ENCODE measurements at places on chromosomes 5 and 9. TPM values are rescaled to one million over a fixed set of nuclear protein-coding genes. Genes with fewer than 3 reads are reported as not detected.

- no peak overlapping the region for H3K4me3 ChIP-seq
- H3K36me3 ChIP-seq: no peaks in the 10 kb centered on the region
- peak; percentile 76 for DNase-seq
- H3K27me3 ChIP-seq: no peaks in the 10 kb centered on the region
These were observed 92.3 kb downstream of the LMX1B start for GRCh38 chr9:126705767-126706697.

PCDHGA12 gene
- total RNA-seq: 7.9 TPM

GRCh38 chr5:150361301-150361700 lies 3.8 kb downstream of the TCOF1 start:
- no peak overlapping the region for H3K4me3 ChIP-seq
- no peak for DNase-seq
- peaks cover 21% of the 10 kb centered on the region for H3K4me1 ChIP-seq
- no peak overlapping the region for H3K27ac ChIP-seq

PHF2 gene
- total RNA-seq: 39.0 TPM

CER1 gene
- total RNA-seq: not detected

DNA sequence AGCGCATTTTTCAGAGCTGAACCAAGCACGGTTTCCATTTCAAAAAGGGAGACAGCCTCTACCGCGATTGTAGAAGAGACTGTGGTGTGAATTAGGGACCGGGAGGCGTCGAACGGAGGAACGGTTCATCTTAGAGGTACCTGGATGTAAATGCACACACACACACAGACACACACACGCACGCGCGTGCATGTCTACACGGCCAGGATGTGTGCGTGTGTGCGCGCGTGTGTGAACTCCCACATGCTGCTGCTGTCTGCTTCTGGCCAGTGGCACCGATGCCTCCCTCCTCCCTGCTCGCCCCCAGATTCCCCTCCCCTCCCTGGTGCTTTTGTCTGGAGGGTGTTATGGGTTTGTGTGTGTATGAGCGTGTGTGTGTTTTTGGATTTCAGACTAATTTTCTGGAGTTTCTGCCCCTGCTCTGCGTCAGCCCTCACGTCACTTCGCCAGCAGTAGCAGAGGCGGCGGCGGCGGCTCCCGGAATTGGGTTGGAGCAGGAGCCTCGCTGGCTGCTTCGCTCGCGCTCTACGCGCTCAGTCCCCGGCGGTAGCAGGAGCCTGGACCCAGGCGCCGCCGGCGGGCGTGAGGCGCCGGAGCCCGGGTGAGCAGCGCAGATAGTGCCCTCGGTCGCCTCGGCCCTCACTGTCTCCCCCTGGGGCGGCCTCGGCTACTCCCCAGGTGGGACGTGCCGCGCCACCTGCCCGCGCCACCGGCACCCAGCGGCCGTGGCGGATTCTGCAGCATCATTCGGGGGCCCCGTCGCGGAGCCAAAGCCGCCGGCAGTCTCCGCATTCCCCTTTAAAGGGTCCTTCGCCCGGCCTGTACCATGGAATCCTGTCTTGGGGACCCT lies at the start of gene NTRK2:
Gene NTRK2, plus strand, starts transcription at position 442 of the 850 bp plus-strand sequence. CDS start 1,020 bp downstream, outside the sequence.
- peak within 1 kb of the TSS; percentile 74 for H3K27ac ChIP-seq
- DNase-seq: peak; percentile 19
- no peaks in the 10 kb centered on the region for H3K4me1 ChIP-seq
- no peaks in the 10 kb centered on the region for H3K36me3 ChIP-seq

GRCh38 chr9:81564632-81565031 lies 124.7 kb downstream of the TLE1 start:
- H3K4me3 ChIP-seq: no peak overlapping the region
- H3K27ac ChIP-seq: no peak overlapping the region
- no peaks in the 10 kb centered on the region for H3K27me3 ChIP-seq
- H3K36me3 ChIP-seq: no peaks in the 10 kb centered on the region
- peaks cover 27% of the 10 kb centered on the region for H3K4me1 ChIP-seq

N4BP3 gene
- 0.98 TPM for total RNA-seq

ZFAND5 gene
- total RNA-seq: 907 TPM

NXNL2 gene
- total RNA-seq: 1.8 TPM

GRCh38 chr9:12640016-12640587 lies 53.1 kb upstream of the TYRP1 start:
- no peak for DNase-seq
- no peaks in the 10 kb centered on the region for H3K36me3 ChIP-seq
- H3K27me3 ChIP-seq: no peaks in the 10 kb centered on the region
- H3K27ac ChIP-seq: no peak overlapping the region

DNA sequence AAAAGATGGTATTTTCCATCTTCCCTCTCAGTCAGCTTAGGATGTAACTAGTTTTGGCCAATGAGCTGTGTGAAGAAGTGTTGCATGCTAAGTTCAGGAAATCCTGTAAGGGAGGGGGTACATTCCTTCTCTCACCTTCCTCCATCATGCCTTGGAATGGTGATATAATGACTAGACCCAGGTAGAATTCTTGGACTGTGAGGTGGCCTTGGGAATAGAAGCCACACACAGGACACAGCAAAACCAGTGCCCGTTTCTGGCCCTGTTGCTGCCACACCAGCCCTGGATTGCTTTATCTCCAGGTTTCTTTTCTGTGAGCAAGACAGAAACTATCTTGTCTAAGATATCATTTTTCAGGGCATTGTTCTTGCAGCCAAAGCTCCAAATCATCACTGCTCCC lies 10.5 kb upstream of the ZNF354A start:
- no peaks in the 10 kb centered on the region for H3K36me3 ChIP-seq
- no peaks in the 10 kb centered on the region for H3K4me1 ChIP-seq
- no peak for DNase-seq
- no peak overlapping the region for H3K4me3 ChIP-seq

GRCh38 chr9:110370315-110370714 lies 32.7 kb upstream of the TXNDC8 start:
- H3K4me1 ChIP-seq: no peaks in the 10 kb centered on the region
- no peaks in the 10 kb centered on the region for H3K27me3 ChIP-seq
- no peak for DNase-seq

CARTPT gene
- not detected for total RNA-seq

DNA sequence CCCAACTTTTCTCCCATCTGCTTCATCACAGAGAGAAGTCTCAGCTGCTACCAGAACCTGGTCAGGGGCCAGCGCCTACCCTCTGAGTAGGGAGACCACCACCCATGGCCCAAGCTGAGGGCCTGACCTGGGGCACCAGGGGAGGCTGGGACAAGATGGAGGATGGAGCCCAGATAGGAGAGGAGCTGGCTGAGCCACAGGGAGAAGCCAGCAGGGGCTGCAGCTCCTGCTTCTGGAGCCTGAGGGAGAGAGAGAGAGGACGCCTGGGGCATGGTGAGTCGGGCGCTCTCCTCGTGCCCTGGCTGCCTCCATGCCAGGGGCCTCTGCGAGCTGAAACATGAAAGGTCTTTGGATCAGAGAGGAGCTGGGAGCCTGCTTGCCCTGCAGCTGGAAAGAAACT lies 1.4 kb upstream of the FOXI1 start:
- no peaks in the 10 kb centered on the region for H3K27me3 ChIP-seq
- H3K4me3 ChIP-seq: no peak overlapping the region
- no peak overlapping the region for H3K27ac ChIP-seq
- DNase-seq: no peak

- no peaks in the 10 kb centered on the region for H3K4me1 ChIP-seq
- no peaks in the 10 kb centered on the region for H3K27me3 ChIP-seq
- H3K27ac ChIP-seq: no peak overlapping the region
- no peaks in the 10 kb centered on the region for H3K36me3 ChIP-seq
These were observed 100.3 kb downstream of the ATG10 start for GRCh38 chr5:82072138-82072537.

GRCh38 chr9:32092031-32092430 lies 292.4 kb upstream of the ACO1 start:
- H3K4me1 ChIP-seq: no peaks in the 10 kb centered on the region
- no peak overlapping the region for H3K4me3 ChIP-seq
- DNase-seq: no peak
- no peaks in the 10 kb centered on the region for H3K36me3 ChIP-seq
- H3K27ac ChIP-seq: no peak overlapping the region

DNA sequence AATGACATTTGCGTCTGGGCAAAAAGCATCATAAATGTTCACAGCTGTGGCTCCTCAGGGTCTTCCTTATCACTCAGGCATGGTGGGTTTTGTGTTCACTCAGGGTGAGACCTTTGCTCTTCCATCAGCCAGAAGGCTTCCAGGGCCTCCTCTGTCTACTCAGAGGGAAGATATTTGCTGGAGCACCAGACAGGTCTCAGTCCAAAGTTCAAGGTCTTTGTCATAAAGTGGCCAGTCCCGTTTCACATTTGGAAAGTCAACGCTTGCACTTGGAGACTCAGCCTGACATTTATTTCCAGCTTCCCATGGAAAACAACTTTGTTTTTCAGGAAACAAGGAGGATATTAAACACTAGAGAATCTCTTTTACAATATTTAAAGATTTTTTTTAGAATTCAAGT lies 12.2 kb upstream of the CARTPT start:
- no peak overlapping the region for H3K4me3 ChIP-seq
- H3K4me1 ChIP-seq: no peaks in the 10 kb centered on the region
- H3K36me3 ChIP-seq: no peaks in the 10 kb centered on the region
- no peak for DNase-seq

- DNase-seq: no peak
- H3K27me3 ChIP-seq: no peaks in the 10 kb centered on the region
- no peaks in the 10 kb centered on the region for H3K36me3 ChIP-seq
These were observed 388.9 kb upstream of the KLF4 start for GRCh38 chr9:107878462-107878861.

ZNF879 gene
- total RNA-seq: 11.2 TPM

DNA sequence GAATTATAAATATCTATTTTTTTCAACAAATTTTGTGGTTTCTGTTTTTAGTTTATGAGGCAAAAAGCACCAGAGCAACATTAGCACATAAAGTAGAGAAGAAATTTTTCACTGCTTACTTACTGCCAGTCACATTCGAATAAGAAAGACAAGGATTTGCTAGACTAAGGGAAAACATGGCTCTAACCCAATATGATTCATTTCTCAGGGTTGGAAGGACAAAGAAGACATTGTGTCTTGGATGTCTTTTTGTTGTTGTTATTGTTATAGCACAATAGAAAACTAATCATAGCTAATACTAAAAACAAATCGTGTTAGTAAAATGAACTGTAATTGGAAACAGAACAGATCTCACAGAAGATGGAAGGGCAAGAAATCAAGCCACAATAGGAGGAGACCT lies 90.9 kb upstream of the SLCO6A1 start:
- H3K4me1 ChIP-seq: no peaks in the 10 kb centered on the region
- H3K27ac ChIP-seq: no peak overlapping the region
- DNase-seq: no peak
- H3K4me3 ChIP-seq: no peak overlapping the region
- H3K36me3 ChIP-seq: no peaks in the 10 kb centered on the region

DNA sequence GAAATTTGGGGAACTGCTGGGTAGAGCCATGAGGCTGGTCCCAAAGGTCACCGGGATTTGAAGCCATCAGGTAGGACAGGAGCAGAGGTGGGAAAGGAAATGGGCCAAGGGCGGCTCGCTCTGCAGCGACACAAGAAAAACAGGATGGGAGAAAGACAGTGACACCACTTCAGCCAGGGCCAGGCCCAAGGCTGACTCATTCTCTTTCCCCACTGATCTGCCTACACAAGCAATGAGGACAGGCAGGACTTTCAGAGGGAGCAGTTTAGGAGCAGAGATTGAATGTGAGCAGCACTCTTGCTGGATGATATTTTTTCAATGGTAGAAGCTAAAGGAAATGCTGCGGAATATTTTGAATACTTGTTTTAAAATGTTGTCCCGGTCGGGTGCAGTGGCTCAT lies 3.5 kb downstream of the RUFY1 start:
- no peak overlapping the region for H3K4me3 ChIP-seq
- peaks cover 29% of the 10 kb centered on the region for H3K4me1 ChIP-seq
- DNase-seq: no peak
- no peak overlapping the region for H3K27ac ChIP-seq
- H3K27me3 ChIP-seq: no peaks in the 10 kb centered on the region

DNA sequence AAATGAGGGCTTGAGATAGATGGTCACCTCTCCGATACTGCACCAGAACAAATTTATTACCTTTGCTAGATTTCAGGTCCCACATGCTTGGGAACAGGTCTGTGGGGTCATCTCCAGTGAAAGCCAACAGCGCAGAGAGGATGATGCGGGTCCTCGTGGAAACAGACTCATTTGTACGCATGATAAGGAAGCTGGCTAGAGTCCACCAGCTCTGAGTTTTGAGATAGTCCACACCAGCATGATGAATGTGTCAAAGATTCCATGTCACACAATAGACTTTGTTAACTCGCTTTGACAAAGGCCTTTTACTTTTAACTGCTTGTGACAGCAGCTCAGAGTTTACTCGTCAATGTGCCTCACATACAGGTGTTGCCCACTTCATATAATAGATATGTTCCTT lies 105.4 kb upstream of the TBCA start:
- no peak overlapping the region for H3K4me3 ChIP-seq
- no peak overlapping the region for H3K27ac ChIP-seq
- no peaks in the 10 kb centered on the region for H3K36me3 ChIP-seq
- DNase-seq: no peak
- no peaks in the 10 kb centered on the region for H3K4me1 ChIP-seq
- no peaks in the 10 kb centered on the region for H3K27me3 ChIP-seq
